Anterior cingulate cortex (tissue), 58 donors: ENCODE measurements at places on chromosomes 4 and X.

DNA sequence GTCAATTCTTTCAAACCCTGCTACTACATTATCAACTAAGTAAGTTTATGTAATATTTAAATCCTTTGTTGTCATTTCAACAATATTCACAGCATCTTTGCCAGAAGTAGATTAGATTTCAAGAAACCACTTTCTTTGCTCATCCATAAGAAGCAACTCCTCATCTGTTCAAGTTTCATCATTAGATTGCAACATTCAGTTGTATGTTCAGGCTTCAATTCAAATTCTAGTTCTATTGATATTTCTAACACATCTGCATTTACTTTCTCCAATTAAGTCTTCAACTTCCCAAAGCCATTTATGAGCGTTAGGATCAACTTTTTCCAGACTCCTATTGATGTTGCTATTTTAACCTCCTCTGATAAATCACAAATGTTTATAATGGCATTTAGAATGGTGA, 66.1 kb downstream of the BMP3 start:
- DNase-seq: no peak

GRCh38 chrX:17038277-17038676, 91.8 kb downstream of the REPS2 start:
- DNase-seq: no peak

GRCh38 chrX:149563359-149563758, 13.6 kb upstream of the HSFX3 start:
- DNase-seq: no peak

DNA sequence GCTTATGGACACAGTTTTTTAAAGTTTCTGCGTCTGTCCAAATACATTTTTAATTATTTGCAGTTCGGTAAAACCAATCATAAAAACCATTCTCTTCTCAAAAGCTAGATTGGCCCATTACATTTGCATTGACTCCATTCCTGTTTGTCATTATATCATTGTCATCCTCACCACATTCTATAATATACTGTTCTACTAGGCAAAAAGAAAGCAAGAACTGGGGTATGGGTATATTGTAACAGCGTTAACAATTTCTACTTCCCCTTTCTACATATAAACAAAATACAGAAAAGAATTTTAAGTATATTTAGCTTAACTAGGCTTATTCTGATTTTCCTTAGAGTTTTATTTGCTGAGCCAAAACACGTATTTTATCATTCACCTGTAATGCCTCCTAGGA, 91.8 kb downstream of the RAP1GDS1 start:
- DNase-seq: no peak

GRCh38 chrX:68462653-68463052, 29.4 kb upstream of the OPHN1 start:
- no peak for DNase-seq

DNA sequence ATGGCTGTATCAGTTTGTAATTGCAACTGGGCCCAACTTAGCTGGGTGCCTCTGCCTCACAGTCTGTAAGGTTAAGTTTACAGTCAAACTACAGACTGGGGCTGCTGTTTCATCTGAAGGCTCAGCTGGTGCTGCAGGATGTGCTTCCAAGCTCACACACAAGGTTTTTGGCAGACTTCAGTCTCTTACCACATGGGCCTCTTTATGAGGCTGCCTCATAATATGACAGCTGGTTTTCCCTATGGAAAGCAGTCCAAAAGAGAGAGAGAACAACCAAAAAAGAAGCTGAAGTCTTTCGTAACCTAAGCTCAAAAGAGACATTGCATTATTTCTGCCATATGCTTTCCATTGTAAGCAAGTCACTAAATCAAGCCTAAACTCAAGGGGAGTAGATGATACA, 271.7 kb downstream of the DCTD start:
- no peak for DNase-seq

DNA sequence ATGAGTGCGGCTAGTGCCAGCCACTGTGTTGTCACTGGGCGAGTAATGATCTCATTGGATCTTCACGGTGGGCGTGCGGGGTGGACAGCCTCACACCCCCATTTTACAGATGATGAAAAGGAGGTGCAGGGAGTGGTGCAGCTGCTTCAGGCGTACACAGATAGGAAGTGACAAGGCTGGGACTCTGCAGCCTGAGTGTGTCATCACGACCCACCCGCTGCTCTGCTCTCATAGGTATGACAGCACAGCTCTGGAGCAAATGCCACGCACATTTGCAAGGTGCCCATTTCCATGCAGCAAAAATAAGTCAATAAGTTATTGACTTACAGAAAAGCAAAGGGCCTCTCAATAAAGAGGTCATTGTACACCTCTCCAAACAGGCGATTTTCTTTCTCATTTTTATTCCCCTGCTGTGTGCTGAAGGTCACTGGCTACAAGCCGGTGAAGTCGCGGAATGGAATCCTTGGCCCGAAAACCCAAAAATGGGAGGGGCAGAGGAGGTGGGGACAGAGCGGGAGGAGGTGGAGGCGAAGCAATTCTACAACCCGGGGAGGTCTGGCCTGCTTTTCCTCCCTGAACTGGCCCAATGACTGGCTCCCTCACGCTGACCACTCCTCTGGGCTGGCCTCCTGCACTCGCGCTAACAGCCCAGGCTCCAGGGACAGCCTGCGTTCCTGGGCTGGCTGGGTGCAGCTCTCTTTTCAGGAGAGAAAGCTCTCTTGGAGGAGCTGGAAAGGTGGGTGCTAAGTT, at the start of gene SOD3:
Gene SOD3 (plus strand): TSS at position 658 of the 750 bp plus-strand sequence. CDS start 3,949 bp downstream, outside the sequence.
- DNase-seq: no peak

- no peak for DNase-seq
Measured at GRCh38 chr4:40573593-40574311, 55.9 kb downstream of the RBM47 start.

GRCh38 chr4:68216501-68216900, 29.0 kb downstream of the TMPRSS11B start:
- DNase-seq: no peak

- no peak for DNase-seq
Measured at GRCh38 chr4:38365261-38365660, 298.7 kb upstream of the KLF3 start.

GRCh38 chr4:86442881-86443280, 83.0 kb upstream of the MAPK10 start:
- no peak for DNase-seq

DNA sequence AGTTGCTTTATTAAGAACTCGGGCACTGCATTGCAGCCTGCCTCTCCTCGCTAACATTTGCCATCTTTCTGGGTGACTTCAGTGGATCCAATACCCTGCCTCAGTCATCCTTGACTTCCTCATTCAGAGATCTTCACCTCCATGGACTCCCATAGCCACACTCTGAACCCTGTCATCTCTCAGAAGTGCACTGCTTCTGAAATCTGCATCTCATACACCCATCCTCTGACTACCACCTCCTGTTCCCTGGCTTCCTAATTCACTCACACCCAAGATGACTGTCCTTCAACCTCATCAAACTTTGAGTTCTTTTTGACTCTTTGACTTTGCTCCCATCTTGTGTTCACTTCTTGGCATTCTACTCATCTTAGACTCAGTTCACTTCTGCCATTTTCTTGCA, 25.3 kb upstream of the CYBB start:
- DNase-seq: no peak

DNA sequence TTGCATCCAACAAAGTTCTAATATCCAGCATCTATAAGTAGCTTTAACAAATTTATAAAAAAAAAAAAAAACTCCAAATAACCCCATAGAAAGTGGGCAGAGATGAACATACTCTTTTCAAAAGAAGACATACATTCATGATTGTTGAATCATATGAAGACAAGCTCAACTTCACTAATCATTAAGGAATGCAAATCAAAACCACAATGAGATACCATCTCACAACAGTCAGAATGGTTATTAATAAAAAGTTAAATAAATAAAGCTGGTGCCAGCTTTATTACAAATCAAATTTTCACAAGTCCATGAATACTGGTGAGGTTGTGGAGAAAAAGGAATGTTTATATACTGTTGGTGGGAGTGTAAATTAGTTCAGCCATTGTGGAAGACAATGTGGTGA, 592.0 kb downstream of the IQCM start:
- DNase-seq: no peak

GRCh38 chr4:40812386-40812785, 62.6 kb downstream of the NSUN7 start:
- DNase-seq: no peak

DNA sequence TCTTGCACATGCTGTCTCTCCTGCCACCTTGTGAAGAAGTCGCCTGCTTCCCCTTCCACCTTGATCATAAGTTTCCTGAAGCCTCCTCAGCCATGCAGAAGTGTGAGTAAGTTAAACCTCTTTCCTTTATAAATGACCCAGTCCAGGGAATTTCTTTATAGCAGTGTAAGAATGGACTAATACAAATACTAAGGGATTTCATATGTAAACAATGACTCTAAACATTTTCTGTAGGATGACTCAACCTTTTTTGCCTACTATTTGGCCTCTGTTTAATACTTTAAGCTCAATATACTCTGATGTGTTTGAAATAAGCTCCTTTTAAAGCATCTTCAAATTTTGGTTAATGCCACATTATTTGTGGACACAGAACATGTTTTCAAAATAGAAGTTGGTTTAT, 813.5 kb upstream of the SLIT2 start:
- DNase-seq: no peak

DNA sequence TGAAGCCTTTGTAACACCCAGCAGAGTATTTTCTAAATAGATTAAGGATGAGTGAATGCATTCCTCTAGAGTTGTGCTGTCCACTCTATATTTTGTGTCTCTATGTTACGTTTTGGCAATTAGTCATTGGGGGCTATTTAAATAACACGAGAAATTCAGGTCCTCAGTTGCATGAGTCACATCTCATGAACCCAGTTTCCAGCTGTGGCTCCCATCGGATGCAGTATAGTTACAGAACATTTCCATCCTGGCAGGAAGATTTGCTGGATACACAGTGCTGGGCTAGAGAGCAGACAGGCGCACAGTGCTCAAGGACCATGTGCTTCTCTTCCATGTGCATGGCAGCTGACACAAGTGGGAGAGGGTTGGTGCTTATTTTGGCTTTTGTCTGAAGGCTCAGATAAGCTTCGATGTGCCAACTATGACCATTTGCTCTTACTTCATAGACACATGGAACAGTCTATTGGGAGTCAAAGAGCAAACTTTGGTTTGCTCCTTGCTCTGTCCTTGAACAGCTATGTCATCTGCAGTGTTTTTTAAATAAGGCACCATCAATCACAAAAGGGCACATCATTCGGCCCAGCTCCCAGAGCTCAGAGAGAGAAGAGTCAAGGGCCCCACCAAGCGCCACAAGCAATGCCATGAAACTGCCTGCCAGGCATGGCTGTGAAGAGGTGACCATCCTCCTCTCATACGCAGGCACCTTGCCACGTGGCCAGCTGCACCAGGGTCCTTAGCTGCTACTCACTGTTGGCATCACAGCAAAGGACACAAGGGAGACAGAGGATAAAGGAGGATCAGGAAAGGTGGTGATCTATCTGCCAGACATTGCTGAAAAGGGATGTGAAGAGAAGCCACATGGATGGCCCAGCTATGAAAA, 8.1 kb upstream of the STS start:
- DNase-seq: no peak

DNA sequence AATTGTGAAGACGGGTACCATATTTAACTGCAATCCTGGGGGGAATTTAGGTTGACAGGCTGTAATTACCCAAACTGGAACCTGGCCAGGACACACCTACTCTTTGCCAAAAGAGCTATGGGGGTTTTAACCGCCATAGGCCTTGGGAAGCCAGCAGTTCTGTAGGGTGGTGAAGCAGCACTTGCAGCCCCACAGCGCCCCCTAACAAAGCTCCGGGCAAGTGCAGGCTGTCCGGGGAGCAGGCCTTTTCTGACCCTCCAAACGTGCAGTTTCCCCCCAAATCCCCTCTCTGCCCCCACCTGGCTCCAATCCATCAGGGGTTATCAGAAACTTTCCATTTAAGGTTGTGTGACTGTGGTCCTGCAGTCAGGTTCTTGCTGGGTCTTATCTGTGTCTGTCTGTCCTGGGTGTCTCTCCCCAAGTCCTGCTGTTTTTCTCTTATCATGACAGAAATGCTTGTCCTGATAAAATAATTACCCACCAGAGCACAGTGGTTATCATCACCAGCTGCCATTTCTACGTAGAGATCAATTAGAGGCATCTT, 350.9 kb downstream of the MID1IP1 start:
- DNase-seq: no peak

DNA sequence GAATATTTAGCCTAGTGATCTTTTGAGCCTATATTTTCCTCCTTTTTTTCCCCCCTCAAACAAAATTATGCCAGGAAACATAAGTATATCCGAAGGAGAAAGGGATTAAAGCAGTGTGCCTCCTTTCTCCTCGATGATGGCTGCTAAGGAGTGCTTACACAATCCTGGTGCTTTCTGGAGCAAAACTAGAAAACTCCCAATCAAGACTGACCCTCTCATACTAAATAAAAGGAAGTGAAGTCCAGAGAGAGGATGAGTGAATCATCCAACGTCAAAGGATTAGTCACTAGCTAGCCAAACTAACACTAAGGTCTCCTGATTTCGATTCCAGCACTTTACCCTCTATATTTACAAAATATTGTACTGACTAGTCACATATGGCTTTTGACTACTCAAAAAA, 146.8 kb downstream of the PPP3CA start:
- no peak for DNase-seq

DNA sequence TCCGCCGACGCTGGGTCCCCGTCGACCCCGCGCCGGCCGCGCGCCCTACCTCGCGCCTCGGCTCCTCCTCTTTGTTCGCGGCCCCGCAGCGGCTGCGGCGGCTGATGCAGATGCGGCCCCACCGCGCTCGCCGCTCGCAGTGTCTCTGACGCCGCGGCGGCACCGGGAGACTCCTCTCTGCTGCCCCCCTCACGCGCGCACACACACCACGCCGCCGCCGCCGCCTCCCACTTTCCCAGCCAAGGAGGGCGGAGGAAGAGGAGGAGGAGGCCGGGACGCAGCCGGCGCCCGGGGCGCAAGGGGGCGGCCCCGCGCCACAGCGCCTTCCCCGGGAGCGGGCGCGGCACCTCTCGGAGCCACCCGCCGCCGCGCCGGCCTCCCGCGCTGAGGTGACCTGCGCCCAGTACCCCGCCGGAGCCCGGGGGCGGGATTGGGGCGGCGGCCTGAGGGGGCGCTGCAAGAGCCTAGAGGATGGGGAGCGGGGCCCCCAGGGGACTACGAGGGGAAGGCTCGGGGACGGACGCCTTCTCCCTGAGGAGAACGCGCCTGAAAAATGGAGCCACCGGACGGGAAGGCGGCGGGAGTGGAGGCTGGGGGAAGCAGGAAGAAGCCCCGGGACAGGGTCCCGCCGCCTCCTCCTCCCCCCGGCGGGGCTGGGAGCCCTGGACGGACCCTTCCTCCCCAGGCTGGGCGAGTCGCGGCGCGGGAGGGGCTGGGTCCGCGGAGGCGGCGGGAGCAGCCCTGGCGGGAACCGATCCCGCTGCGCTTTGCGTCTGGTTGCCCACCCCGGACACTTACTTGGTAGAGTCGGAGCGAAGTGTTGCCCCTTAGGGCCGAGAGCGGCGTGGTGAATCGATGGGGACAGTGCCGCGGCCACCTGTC, at the start of gene SH3RF1:
Gene SH3RF1 (minus strand): TSS at position 147 of the 882 bp plus-strand sequence. CDS start 1,744 bp downstream, outside the sequence.
- DNase-seq: peak; percentile 66

DNA sequence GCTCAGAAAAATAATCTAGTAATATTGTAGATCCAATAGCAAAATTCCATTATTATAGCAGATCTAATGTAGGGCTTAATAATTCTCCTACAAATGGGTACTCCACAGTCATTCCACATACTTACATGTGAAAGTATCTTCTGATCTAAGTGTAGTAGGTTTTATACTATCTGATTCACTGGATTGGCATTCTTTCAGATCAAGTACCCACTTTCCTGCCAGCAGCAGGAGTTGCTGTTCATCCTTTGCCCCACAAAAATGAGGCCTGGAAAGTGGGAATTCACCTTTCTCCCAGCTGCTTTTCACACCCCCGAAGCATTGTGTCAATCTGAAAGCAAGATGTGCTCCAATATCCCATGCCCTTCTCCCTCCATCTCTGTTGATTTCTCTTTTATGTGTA, 77.1 kb upstream of the RXFP1 start:
- DNase-seq: no peak

GRCh38 chrX:148043271-148043855, 62.2 kb downstream of the FMR1NB start:
- DNase-seq: no peak
